ENCODE measurements at places on chromosomes 4 and X.
A peak's percentile ranks its signal among the peaks of the same experiment; 100 is the strongest.

GRCh38 chrX:40021647-40022046 lies 76.1 kb downstream of the BCOR start:
- no peak for DNase-seq

DNA sequence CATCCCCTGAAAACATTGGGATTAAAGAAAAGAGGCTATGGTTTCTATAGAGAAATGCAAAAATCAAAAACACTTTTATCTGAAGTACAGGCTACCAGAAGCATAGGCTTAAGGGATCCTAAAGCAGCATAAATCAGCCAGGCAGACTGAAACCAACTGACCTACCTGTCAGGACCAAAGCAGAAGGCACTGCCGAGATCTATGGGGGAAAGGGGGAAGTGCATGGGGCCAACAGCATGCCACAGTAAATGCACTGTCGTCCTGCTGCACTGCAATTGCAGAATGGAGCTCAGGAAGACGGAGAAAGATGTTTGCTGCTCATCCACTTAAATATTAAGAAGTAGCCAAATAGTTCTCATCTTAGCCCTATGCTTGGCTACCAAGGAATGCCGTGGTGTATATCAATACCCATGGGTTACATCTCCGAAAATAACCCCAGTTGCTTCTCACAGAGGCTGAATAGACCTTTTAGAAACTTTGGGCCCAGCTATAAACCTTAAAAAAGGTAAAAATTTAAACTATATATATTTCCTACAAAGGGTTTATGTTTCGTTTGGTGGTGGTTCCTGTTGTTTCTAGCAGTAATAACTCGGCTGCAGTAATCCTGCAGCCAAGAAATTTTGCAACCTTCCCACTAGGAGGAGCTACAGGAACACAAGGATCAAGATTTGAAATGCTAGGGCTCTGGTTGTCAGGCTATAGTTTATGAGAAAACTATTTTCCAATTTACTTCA lies 312.2 kb upstream of the DIAPH2 start:
- DNase-seq, result peak; percentile 69

- DNase-seq, result no peak
Observed at GRCh38 chr4:137106287-137106686, 426.0 kb downstream of the PCDH18 start.

DNA sequence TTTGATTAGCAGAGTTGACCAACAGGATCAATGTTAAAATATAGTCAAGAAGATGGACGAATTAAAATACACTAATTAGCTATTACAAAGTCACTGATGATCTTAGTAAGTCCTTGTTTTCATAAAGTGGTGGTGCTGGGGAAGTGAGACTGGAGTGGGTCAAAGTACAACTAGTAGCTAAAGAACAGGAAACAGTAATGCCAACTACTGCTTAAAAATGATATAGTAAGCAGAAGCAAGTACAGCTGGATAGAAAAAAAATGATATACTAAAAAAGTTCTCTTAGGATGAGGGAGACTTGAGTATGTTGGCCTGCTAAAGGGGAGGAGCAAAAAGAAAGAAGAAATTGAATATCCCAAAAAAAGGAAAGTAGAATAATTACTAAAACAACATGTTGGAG lies 580.8 kb upstream of the FTHL17 start:
- no peak for DNase-seq

DNA sequence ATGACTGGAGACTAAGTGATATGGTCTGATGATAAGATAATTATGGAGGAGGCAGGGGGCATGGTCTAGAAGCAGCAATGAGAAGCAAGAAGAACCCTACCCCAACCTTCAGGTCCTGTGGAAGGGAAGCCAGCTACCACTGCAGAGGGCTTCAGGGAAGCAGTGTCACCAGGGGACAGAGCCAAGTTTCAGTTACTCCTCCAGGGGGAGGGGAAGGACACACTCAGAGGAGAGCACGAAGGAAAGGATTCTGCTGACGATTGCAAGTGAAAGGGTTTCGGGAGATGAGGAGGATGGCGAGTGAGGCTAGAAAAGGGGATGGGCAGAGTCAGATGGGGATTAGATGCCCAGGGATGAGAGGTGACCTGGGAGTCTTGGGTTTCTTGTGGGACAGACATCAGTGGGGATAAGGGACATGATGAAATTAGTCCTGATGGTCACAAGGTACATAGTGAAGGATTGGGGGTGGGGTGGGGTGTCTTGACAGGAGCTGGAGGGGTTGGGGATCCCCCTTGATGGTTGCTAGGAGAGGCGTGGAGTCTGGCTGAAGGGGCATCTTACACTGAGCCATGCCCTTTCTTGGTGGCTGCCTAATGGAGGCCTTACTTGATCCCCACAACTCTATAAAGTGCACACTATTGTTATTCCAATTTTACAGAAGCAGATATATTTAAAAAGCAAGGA lies 45.4 kb downstream of the TIGD4 start:
- DNase-seq, result no peak

DNA sequence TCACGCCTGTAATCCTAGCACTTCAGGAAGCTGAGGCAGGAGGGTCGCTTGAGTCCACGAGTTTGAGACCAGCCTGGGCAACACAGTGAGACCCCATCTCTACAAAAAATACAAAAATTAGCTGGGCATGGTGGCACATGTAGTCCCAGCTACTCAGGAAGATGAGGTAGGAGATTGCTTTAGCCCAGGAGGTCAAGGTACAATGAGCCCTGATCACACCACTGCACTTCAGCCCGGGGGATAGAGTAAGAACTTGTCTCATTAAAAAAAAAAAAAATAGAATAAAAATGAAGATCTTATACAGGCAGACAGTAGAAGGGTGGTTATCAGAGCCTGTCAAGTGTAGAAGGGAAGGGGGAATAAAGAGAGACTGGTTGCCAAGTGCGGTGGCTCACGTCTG lies 116.9 kb downstream of the PDS5A start:
- DNase-seq, result no peak

- no peak for DNase-seq
Observed at GRCh38 chrX:120625371-120625770, 4.5 kb downstream of the C1GALT1C1 start.

GRCh38 chr4:151163855-151164254 lies 64.4 kb downstream of the RPS3A start:
- no peak for DNase-seq

DNA sequence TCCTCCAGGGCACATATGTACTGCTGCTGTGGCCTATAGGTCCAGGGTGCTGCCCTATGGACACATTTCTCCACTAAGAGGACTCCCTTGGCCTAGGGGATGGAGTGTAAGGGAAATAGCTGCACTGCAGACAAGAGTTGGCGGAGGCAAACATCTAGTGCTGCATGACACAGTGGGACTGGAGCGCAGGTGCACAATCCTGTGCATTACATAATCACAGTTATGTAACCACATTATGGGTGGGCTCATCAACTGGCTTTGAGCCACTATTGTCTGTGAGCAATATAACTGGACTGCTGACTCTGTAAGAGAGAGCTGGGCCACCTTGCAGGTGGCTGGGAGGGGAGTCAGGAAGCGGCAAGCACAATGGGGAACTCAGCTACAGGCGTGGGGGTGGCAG lies 3.2 kb upstream of the TIGD2 start:
- DNase-seq, result no peak

DNA sequence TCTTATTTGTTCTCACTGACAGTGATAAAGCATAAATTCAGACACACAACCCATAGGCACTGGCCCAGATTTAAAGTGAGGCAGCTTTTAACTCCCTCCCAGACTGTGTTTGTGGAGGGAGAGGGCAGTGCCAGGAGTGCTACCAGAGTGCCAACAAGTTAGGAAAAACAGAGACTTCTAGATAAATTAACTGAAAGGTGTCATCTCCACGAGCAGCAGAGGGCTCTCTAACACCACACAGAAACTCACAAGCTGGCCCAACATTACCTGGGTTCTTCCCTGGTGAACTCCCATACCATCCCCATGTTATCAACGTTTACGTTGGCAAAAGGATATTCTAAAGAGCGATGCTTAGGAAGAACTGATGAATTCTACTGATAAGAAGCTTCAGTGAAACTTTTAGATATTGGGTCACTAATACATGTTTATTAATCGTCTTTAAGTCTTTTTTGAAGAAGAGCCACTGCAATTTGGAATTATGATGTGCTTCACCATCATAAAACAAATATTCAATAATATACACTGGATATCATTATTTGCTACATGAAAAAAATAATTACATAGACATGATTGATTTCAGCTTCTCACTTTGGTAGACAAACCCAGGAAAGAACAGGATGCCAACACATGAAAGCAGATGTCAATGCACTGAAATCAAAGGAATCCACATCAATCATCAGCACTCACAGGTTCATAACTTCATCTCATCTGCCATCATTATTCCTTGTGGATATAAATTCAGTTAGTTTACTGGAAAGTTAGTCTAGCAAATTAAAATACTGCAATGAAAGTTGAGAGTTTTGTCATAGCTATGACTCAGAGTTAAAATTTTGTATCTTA lies 121.2 kb upstream of the NAP1L5 start:
- DNase-seq, result peak; percentile 84

GRCh38 chr4:177810220-177810619 lies 368.0 kb upstream of the AGA start:
- no peak for DNase-seq

DNA sequence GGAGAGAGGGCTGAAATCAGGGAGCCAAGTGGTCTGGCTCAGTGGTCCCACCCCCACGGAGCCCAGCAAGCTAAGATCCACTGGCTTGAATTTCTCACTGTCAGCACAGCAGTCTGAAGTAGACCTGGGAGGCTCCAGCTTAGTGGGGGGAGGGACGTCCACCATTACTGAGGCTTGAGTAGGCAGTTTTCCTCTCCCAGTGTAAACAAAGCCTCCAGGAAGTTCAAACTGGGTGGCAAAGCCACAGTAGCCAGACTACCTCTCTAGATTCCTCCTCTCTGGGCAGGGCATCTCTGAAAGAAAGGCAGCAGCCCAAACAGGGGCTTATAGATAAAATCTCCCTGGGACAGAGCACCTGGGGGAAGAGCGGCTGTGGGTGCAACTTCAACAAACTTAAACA lies 88.1 kb downstream of the NPFFR2 start:
- DNase-seq, result no peak

DNA sequence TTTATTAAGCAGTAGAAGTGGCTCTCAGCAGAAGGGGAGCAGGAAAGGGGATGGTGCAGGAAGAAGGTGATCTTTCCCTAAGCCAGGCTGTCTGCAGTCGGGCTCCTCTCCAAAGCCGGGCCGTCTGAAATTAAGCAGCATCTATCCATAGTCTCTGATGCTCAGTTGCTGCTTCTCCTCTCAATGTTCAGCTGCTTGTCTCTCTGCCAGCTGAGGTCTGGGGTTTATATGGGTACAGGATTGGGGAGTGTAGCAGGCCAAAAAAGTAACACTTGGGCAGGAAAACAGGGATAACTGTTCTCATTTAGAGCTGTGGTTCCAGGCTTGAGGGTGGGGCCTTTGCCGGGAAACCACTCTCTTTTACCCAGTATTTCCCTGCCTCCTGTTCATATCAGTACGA lies 39.2 kb upstream of the CCKAR start:
- DNase-seq, result no peak

DNA sequence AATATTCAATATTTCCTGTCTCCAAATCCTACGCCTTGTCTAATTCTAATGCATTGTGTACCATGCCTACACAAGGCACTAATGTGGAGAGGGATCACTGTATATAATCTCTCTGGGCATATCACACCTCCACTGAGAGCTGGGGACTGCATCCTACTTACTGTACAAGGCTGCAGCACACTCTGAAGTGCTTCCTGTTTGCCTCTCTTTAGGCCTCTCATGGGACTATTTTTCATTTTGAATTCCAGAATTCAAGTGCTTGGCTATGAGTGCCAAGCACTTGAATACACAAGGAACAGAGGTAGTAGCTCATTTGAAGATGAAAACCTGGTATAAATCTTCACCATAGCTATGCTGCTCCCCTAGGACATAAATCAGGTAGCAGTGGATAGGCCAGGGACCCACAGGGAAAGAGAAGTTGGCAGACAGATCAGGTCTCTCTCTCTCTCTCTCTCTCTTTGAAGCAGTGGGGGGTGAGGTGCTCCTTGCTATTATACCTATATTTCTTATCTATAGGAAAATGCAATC lies 229.7 kb upstream of the MBNL3 start:
- DNase-seq, result peak; percentile 23

DNA sequence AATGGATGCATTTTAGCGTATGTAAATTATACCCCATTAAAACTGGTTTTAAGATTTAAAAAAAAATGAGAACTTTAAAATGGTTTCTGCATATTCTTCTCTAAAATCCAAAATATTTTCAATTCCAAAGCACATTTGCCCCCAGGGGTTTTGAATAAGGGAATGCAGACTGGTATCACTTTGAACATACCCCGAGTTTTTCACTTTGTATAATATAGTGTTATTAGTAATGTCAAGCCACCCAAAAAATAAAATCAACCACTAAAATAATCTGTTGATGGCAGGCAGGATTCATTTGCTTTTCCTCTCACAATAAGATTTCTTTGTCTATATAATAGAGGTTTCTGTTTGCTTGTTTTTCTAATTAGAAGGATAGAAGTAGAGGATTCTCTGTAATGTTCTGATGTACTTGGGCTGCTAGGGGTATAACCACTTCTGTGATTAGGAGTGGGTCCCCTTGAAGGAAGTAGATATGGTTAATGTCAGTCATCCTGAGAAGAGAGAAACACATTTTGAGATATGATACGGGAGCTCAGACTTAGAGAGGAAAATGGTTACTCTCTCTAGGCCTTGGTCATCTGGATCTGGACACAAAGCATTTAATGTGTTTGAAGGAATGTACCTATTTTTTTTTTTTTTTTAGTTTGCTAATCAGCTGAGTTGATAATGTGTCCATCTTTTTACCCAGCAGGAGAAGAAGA lies 9.3 kb upstream of the LIN54 start:
- DNase-seq, result no peak

DNA sequence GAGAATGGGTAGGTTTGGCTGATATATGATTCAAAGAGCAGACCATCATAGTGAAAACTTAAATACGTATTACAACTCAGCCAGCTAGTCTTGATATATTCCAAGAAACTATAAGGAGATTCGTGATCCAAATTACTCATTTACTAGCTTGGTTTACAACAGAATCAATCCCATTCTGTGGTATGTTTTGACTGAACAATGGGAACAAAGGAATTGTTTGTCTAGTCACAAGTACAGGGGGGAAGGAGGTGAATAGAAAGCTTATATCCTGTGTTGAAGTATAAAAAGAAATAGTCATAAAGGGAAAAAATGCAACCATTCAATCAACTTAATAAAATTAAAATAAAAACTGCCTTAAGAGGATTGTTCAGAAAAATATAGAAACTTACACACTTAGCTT lies 17.0 kb downstream of the C4orf54 start:
- no peak for DNase-seq

DNA sequence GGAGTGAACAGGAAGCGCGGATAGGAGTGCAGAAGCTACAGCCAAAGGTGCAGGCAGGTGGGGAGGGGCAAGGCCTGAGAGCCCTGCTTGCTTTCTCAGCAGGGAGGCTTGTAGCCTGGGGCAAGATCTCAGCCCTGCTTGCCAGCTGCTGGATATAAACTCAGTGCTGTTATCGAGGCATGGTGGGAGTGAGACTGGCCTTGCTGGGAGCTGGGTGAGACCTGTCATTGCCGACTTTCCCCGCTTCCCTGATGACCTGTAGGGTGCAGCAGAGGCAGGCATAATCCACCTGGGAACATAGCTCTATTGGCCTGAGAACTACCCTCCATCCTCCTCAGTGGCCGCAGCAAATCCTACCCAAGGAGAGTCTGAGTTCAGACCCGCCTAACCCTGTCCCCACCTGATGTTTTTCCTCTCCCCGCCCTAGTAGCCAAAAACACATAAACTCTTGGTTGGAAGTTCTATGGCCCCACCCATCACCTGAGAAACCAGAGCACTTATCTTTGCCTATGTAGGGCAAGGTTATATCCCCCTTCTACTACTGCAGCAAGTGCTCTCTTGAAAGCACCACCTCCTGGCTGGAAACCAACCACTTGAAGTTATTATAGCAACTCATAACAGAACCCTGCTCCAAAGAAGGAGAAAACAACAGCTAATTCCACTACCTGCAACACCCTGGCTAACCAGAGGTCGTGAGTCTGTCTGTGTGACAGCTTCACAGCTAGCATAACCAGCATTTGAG lies 80.7 kb downstream of the FHIP1A start:
- DNase-seq, result peak; percentile 55

Measured in NCI-H2029 treated with DMSO at 0.1 percent for 48 hours (cell line).